MV-4-11 (cell line): ENCODE measurements at places on chromosomes 7 and 10.

DNA sequence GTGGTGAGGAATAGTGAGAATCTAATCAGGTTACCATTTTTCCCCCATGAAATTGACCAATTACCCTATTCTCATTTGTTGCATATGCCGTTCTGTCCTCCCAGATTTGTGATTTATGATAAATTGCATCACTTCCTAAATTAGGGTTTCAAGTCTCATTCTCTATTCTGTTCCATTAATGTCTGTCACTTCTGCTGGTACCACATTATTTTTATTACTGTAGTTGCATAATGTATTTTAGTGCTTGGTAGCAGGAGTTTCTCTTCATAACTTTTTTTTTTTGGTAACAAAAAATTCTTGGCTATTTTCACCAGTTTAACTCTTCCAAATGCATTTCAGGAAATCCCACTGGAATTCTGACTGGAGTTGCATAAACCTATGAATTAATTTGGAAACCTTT lies 44.0 kb upstream of the FAM133B start:
- DNase-seq = peak; percentile 95

- no peak for DNase-seq
These were observed 46.1 kb downstream of the ASB13 start for GRCh38 chr10:5620223-5620721.

DNA sequence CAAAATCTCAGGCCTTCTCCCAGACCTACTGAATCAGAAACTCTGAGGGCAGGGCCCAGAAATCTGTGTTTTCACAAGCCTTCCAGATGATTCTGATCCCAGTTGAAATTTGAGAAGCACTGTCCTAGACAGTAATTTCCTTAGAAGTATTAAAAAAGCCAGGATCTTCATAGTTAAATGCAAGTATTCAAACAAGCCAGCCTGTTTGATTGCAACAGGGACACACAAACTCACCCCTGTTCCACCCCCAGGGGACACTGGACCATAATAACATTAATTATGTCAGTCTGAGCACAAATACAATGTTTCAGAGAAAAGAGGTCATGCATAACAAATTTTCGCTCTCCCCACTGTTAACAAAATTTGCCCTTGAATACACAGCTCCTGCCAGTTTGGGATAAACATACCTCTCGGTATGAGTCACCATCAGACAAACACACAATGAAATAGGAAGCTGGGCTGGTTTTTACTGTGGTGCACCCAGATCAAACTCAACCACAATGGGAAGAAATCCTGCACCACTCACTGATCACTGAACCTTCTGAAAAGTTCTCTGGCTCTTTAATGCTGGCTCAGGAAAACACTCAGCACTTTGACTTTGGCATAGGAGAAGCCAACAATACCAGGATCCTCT lies 34.3 kb downstream of the ABLIM1 start:
- peak; percentile 45 for DNase-seq

GRCh38 chr10:102147561-102147960 lies 4.6 kb upstream of the NOLC1 start:
- DNase-seq = no peak

GRCh38 chr7:52018680-52019054 lies 702.1 kb upstream of the COBL start:
- no peak for DNase-seq

DNA sequence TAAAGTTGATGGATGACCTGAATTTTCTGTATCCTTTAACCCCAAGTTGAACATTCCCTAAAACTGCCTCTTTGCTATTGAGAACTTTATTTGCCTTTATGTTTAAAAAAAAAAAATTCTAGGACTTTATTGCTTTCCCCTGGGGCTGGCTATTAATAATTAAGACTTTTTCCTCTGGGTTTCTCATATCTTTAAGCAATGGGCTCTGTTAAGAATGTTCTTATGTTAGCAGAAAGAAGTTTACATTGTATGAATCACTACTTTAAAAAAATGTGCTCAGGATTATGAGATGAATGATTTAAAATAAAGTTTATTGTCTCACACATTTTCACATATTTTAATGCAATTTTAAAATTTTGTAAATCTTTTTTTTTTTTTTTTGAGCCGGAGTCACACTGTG lies 19.5 kb downstream of the TAX1BP1 start:
- DNase-seq = no peak

DNA sequence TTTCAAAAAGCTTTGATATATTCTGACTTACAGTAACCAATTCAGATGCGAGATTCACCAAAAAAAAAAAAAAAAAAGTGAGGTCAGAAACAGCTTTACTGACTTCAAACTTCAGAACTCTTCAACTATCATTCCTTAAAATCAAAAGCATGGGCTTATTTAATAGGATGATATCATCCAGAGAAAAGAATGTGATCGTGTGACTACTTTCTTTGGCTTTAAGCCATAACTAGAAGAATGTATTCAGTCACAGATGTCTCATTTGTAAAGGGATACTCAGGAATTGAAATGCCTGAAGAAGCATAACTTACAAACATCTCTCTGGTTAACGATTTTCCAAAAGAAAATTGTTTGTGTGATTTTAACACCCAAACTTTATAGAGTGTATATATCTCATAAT lies 11.5 kb downstream of the TPK1 start:
- no peak for DNase-seq

DNA sequence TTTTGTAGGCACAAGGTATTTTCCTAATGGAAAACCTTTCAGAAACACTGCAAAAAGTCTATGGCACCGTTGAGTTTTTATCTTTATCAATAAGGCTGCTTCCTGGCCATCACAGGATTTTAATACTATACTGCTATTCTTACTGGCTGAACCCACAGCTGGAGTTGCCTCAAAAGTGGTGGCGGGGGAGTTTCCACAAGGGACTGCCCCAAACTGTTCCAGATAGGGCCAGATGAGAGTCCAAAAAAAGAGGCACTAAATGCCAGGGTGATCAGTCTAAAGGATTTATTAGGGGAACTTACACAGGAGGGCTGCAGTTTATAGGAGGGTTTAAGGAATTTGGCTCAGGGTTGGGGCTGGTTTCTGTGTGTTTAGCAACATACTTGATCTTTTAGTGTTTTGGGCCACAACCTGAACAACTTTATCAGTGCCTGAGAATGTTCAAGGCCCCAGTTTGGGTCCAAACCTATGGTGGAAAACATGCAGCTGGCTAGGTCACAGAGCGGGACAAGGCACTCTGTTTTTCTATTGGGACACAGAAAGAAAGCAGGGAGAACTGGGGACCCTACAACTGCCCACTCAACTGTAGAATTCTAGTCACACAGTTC lies 41.4 kb downstream of the STAM start:
- DNase-seq = no peak

DNA sequence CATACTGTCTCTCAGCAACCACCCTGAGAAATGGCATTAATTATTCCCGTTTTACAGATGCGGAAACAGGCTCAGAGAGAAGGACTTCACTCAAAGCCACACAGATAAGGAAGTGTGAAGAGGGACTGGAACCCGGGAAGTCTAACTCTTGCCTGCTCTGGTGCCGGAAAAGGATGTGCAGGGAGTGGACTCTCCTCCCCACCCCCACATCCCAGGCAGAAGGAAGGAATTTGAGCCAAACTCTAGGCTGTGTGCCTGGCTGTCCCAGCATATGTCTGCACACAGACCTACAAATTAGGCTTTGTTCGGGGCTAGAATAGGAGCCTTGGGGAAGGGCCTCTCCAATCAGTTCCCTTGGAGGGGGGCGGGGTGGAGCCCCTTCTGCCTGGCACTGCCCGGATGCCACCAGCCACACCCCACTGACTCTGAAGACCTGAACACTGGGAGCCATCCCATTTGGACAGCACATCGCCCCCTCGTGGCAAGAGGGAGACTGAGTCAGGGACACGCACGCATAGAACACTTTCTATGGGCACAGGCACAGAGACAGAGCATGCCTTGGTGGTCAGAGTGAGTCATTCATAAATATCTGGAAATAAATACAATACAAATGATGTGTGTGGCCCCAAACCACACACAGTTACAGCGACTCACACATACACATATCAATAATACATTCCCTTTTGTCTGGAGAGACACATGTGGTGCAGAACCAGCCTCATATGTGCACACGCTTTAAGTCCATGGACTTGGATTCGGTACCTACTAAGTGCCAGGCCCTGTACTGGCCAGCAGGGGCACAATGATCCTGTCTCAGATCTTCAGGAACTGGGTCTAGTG lies 13.1 kb downstream of the LZTS2 start:
- DNase-seq = peak; percentile 84

DNA sequence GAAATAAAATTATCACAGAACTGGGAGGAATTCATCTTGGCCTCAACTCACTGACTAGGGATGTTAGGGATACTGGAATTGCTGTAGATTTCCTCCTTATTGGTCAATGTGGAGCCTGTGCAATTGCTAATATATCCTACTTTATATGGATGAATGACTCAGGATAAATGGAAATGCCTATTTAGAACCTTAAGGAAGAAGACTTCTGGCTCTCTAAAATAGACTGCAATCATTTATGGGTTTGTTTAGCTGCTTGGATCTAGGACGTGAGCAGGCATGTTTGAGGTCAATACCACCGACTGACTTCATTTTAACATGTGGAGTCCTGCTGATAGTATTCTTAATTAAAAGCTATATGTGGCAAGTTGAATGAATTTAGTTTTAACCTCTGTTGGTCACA lies 1040.1 kb upstream of the LRRN3 start:
- DNase-seq = no peak

- no peak for DNase-seq
These were observed 218.3 kb upstream of the GRB10 start for GRCh38 chr7:51000956-51001355.

GRCh38 chr10:94264085-94264484 lies 98.7 kb downstream of the NOC3L start:
- no peak for DNase-seq

DNA sequence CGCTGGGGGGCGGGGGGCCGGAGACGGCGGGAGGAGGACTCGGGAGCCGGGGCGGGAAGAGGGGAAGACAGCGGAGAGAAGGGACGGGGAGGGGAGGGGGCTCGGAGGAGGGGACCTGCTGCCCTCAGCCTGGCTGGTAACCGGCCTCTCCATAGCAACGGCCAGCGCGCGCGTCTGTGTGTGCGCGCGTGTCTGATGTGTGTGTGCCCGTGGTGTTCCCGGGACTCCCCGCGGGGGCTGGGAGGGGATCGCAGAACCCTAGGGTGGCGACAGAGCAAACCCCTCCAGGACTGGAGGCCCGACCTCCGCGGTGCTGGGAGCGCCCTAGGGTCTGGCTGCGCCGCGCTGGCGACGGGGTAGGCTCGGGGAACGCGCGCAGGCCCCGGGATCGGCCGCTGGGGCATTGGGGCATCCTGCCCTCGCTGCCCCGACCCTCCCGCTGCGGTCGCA lies 356.3 kb downstream of the DNAJB6 start:
- no peak for DNase-seq
